ENCODE measurements at places on chromosomes 2 and 18.
A peak's percentile ranks its signal among the peaks of the same experiment; 100 is the strongest.

DNA sequence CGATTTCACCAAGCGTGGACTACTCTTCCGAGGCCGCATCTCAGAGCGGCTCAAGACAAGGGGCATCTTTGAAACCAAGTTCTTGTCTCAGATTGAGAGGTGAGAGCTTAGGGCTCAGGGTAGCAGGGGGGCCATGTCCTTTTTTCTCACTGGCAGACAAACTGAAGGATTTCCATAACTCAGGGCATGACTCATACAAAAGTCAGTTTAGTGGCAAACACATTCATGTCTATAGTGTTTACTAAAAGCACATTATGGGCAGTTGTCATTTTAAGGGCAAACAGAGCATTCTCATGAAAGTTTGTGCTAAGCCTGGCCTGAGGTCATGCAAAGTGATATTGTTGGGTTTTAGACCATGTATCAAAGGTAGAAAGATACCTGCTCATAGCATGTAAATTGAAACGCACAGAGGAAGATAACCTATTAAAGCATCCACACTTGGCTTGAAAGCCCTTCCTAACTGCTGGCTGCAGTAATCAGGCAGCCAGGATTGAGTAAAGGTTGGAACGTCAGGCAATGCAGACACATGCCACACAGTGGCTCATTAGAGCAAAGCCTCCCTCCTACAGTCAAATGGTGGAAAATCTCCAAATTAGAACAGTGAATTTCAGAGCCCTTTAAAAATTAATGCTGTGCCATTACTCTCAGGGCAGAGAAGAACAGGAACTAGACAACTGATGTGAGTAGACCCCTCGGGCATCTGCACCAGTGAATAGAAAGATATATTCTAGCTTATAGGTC, 54.2 kb downstream of the HK2 start:
- no peak for DNase-seq

GRCh38 chr2:47007826-47008225, 92.2 kb upstream of the MCFD2 start:
- DNase-seq: no peak

GRCh38 chr2:128404709-128405466, 86.2 kb upstream of the HS6ST1 start:
- DNase-seq: no peak

GRCh38 chr2:98944775-98945174, 8.8 kb upstream of the CRACDL start:
- DNase-seq: no peak

DNA sequence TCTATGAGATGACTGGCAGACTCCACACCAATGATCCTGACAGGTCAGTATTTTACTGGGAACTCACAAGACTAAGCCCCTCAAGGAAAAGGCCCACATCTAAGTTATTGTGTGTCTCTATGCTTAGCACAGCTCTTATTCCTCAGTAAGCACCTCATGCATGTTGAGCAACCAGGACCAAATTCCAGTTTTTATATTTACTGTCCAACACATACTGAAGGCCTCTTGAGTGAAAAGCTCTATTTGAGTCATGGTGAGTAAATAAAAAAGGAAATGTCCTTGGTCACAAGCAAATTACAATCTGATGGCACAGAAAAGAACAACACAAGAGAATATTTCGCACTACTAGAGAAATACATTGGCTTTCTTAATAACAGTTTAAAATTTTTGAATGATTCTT, 87.9 kb upstream of the ETAA1 start:
- DNase-seq: no peak

DNA sequence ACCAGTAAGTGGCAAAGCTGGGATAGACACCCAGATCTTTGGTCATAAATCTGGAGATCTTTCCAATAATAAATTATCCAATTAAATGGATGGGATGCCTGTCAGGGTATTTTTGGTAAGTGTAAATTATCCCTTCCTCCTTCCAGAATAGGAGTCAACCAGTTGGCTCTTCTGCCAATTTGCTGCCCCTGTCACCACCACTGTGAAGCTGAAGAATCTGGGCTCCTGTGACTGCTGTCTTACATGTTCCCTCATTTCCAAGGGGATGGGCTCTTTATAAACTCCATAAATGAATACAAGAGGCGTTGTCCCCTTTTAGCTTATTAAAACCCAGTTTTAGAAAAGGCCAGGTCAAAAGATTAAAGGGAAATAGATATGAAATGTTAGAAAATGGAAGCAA, 17.8 kb upstream of the BMP10 start:
- no peak for DNase-seq

DNA sequence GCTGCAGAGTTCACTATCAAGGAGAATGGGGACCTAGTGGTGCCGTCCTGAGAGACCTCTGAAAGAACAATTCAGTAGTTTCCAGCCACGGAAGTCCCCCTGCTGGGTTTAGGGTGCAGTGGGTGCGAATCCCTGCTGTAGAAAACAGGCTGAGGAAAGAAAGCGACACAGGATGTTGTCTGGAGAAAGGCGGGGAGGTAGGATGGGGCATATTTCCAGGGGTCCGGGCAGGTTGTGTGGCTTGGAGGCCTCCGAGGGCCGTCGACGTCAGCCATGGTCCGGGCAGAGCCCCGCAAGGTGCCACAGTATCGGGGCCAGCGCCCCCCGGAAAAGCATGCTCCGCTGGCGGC, 807 bp upstream of the CREB1 start:
- peak; percentile 82 for DNase-seq

- DNase-seq: no peak
Measured at GRCh38 chr18:64718808-64719207, 569.9 kb upstream of the LINC00305 start.

- peak; percentile 73 for DNase-seq
Measured at GRCh38 chr2:171522788-171523087, 464 bp downstream of the CYBRD1 start.

DNA sequence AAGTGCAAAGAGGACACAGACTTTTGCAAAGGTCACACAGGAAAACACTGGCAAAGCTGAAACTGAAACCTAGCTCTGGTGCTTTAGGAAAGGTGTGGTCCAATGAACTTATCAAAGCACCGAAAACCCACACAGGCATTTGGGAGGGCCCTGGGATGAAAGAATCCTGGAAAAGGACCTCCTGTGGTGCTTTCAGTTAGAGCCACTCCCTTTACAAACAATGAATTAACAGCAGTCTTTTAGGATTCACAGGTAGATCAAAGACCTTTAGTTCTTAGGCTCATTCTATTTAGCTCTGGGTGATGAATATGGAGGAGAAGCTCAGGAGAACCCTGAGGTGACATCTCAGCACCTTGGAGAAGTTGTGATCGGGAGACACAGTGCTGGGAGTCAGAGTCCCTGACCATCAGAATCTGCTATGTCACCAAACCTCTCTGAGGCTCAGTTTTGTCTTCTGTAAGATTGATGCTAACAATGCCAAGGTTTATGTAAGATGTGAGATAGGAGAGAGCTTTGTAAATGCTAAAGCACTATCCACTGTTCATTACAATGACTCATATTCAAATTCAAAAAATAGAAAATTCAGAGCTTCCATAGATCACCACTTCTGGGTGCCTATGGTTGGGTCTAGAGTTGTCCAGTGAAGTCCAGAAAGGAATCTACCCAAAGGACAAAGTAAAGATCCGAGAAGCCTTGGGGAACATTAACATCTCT, 39.3 kb downstream of the VSNL1 start:
- DNase-seq: no peak

DNA sequence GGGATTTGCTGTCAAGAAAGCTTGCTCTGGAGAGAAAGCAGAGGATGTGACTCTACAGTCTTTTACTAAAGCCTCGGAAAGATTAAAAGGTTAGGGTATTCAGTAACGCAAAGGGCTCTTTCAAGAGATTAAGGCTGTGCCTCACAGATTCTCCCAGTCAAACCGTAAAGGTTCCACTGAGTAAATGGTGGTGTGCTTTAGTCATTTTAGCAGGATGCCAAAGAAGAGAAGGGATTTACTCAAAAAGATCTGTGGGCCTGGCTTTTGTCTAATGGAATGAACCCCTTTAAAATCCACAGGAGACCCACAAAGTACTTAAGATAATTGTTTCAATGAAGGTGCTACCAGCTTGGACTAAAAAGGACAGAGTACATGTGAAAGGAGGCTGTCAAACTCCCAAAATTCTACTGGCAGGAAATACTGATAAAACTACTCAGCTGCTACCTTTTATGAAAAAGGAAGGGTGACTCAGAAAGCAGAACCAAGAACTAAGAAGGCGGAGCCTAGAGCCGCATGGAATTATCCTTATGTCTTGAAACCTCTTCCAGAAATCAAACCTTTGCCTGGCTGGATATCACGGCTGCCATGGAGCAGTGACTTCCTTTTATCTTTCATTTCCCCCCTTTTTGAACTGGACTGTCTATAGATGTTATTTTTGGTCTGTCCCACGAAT, 670.2 kb upstream of the ZEB2 start:
- DNase-seq: no peak

- peak; percentile 72 for DNase-seq
Measured at GRCh38 chr2:217954469-217954868, 48.3 kb downstream of the TNS1 start.

DNA sequence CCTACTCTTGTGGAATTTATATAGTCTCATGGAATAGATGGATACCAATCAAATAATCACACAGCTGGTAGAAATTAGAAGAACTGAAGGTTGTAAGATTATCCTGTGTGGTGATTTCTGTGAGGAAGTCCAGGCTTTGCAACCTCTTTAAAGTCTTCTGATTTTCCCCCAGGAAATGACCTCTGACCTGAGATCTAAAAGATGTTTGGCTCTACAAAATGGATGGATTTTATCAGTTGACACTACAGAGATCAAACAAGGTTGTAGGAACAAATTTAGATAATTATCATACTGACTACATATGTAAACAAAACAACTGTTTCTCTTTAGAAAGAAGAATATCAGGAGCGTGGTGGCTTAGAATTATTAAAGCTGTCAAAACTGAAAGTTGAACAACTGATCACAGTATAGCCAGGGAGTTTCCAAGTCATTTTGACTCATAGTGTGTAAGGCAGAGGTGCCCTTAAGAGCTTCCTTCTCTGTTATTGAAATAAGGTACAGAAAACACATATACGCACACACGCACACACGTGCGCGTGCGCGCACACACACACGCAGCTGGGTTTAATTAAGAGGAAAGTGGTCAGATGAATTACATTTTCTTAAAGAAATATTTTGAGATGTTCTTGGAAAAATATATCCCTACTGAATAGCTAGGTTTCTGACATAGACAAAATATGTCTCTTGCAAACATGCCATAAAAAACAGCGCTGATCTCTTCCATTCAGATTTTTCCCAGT, 35.5 kb upstream of the PELI1 start:
- no peak for DNase-seq

- DNase-seq: no peak
Measured at GRCh38 chr2:150378686-150379085, 108.8 kb downstream of the RND3 start.

- no peak for DNase-seq
Measured at GRCh38 chr18:66124394-66124793, 373.6 kb downstream of the CDH7 start.

- DNase-seq: no peak
Measured at GRCh38 chr2:191875859-191876258, 29.0 kb upstream of the CAVIN2 start.

- no peak for DNase-seq
Measured at GRCh38 chr2:118145806-118146205, 57.5 kb downstream of the INSIG2 start.

DNA sequence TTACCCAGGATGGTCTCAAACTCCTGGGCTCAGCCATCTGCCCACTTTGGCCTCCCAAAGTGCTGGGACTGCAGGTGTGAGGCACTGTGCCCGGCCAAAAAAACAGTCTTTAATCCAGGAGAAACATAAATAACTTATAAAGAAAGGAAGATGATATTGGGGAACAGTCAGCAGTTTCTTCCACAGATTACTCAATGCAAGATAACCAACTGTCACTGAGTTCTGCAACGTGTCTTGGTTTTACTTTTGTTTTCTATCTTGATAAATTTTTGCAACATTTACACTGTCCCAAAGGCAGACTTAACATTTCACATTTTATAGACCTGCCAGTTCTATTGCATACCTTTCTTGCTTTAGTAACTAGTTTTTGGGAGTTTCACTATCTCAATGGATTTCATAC, 71.1 kb downstream of the ANKRD44 start:
- DNase-seq: no peak

- no peak for DNase-seq
Measured at GRCh38 chr2:96262306-96262705, 3.5 kb downstream of the TMEM127 start.

GRCh38 chr2:5391362-5391761, 300.8 kb upstream of the SOX11 start:
- no peak for DNase-seq

- peak; percentile 67 for DNase-seq
Measured at GRCh38 chr2:177242121-177242987, 22.2 kb downstream of the NFE2L2 start.

- no peak for DNase-seq
Measured at GRCh38 chr2:239307221-239307569, 93.6 kb downstream of the HDAC4 start.

GRCh38 chr18:79736230-79736629, 56.6 kb downstream of the CTDP1 start:
- peak; percentile 56 for DNase-seq

DNA sequence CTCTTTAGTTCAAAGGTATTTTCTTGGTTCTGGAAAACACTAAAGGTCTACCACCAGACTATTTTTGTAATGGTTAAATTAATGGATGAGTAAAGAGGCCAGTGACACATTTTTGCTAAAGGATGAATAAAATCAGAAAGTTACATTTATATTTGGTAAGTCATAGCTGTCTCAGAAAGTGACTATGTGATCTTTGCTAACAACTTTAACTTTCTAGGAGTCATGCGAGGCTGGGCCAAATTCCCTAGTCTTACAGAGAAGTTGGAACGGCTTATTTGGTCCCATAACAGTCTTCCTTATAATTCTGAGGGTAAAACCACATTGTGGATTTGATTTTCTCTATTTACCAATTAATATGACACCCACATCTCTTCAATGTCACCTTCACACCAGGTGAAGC, 198.1 kb downstream of the PDE1A start:
- no peak for DNase-seq

- no peak for DNase-seq
Measured at GRCh38 chr2:39942950-39943349, 163.9 kb upstream of the THUMPD2 start.

- DNase-seq: no peak
Measured at GRCh38 chr2:860259-860855, 90.3 kb upstream of the SNTG2 start.

- DNase-seq: no peak
Measured at GRCh38 chr2:120486946-120487345, 141.0 kb downstream of the INHBB start.
